NCI-H1417 treated with DMSO at 0.1 percent for 48 hours (cell line): ENCODE measurements at places on chromosomes 12 and 14.

DNA sequence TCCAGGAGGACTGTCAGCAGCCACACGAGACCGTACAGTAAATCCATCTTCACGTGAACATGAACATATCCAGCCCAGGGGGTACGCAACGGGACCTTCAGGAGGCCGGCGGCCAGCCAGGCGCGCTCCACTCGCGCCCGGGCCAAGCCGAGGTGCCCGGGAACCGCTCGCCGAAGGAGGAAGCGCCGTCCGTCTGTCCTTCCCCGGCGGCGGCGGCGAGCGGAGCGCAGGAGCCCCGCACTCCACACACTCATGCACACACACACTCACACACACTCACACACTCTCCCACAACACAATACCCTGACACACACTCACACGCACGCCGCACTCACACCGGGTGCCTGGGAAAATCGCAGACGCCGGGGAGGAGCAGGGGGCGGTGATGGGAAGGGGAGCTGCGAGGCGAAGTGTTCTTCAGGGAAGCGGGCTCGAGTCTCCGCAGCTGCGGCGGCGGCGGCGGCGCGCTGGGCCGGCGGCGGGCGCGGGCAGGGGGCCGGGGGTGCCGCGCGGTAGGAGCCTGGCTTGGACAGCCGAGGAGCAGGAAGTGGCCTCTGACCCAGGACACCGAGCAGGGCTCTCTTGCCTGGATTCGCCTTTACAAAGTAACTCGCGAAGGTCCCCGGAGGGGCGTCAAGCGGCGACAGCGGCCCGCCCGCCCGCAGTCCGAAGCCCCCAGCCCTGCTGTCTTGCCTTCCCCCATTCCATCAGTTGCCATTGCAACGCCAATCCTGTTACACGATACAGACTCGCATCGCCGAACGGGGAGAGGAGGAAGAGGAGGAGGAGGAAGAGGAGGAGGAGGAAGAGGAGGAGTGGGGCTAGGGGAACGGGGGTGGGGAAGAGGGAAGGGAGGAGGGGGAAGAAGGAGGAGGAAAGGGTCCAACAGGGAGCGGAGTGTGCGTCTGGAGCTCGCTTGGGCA lies 601 bp downstream of the MDGA2 start:
- peak; percentile 3 for DNase-seq

GRCh38 chr12:76274420-76275083 lies 73.7 kb downstream of the BBS10 start:
- no peak for DNase-seq

GRCh38 chr12:72277415-72277814 lies 5.2 kb downstream of the TRHDE start:
- no peak for DNase-seq

GRCh38 chr12:52802442-52802841 lies 6.5 kb upstream of the KRT3 start:
- DNase-seq: no peak

DNA sequence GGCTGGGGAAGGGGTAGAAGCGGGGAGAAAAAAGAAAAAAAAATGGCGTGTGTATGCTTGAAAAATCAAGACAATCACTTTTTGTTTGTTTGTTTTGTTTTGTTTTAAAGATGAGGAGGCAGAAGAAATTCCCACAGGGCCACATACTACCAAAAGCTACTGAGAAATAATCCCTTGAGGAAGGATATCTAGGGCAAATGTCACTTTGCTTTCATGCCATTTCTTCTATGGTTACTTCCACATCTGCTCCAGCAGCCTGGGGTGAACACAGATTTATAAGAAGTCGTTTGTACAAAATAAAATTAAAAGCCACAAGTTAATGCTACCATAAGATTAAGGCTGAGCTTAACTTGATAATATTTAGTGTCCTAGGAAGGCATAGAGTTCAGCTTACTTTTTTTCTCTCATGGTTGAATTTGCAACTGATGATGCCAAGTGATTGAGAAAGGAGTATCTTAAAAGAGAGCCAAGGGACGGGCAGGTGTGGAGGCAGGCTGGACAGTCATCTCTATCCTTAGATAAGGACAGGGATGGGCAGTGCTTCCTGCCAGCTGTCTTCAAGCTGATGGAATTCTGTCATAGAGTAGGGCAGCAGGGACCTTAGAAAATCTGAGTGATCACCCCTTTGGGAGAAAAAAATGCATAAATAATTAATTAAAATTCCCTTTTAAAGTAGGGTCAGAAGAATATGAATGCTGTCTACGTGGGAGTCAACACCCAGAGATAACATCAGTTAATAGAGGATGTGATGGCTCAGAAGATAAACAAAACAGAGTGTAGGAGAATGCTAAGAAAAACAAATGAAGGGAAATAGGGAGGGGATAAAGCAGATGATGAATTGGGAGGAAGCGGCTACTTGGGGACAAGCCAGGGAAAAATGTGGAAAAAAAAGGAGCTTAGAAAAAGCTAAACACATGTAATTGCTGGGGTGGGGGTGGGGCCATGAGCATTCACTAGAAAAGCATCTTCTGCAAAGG lies 57.1 kb downstream of the DYRK2 start:
- DNase-seq: no peak

- no peak for DNase-seq
Observed at GRCh38 chr12:64457032-64457431, 5.1 kb downstream of the TBK1 start.

- DNase-seq: no peak
Observed at GRCh38 chr12:76489737-76490136, 69.8 kb downstream of the OSBPL8 start.

GRCh38 chr12:52605542-52605941 lies 4.3 kb upstream of the KRT72 start:
- no peak for DNase-seq

DNA sequence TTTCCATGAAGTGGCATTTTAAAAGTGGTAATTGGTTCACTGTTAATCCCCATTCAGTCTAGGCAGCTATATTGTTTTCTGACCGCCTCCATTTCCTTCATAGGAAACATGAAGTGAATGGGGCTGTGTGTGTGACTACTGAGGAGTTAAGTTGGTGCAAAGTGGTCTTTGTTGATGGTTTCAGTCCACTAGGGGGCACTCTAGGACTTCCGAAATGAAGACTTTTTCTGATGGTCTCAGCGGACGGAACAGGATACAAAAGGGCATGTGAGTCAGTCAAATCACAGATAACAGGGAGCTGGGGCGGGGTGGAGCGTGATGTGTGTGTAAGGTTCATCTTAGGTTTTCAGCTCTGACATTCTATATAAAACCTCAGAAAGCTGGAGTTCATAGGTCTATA lies 240.1 kb upstream of the OR4E1 start:
- no peak for DNase-seq

- DNase-seq: no peak
Observed at GRCh38 chr12:94109160-94109559, 39.2 kb upstream of the PLXNC1 start.

DNA sequence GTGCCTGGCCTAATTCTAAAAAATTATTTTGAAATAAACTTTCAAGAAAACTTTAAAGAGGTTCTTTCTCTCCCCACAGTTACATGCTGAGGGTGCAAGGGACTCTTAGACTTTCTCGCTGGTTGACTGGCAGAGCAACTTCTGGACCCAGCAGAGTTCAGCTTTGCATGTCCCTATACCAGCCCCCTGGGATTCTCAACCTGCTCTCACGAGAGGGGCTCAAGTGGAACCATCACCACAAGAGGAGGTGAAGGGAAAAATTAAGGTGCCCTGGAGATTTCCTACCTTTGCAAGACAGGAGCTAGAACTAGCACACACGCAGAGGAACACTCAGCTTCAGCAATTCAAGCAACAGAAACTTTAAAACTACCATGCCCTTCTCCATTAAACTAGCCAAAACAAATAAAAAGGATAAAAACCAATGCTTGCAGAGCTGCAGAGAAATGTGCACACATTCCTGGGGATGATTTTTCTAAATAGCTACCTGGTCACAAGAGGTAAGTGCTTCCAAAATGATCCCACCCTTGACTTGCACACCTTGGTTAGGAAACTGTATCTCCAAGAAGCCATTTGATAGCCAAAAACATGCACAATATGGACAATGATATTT lies 2.5 kb downstream of the HVCN1 start:
- DNase-seq: no peak

- DNase-seq: no peak
Observed at GRCh38 chr12:112198120-112198733, 72.9 kb downstream of the TRAFD1 start.

DNA sequence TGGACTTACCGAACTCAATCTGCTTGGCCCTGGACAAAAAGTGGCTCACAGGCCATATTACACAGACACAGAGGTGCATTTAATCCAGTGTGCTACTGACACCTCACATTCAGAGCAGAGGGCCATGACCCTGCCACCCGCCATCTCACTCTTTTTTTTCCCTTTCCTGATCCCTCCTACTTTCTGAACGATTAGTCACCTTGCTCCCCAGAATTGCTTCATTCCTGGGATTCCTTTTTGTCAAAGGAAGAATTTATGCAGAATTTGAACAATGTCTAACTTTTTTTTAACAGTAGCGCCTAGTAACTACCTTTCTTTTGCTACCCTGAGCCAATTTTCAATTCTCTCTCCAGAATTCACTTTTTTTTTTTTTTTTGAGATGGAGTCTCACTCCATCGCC lies 4.6 kb downstream of the PKP2 start:
- DNase-seq: no peak

DNA sequence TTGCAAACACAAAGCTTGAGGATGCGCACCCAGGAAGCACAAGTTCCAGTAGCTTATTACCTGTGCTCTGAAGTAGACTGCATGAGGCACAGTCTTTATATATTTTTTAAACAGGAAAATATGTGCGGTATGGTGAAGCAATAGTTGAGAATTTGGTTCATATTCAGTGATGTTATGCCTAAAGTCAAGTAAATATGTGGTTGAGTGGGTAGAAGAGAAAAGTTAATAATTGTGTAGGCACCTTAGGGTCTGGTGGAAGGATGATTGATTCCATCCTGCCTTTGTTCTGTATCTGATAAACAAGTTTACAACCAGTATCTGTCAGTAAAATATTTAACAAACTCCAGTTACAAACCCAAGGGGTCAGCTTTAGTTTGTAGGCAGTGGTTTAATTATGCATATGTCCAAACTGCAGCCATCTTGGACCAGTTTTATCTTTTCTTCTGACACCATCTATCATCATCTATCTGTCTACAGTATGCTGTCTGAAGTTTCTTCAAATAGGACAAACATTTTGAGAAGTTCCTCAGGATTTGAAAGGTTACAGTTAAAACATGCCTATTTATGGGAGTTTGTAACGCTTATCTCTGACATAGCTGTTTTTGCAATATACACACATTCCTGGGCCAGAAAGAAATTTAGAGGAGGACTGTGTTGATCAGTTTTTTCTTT lies 10.8 kb downstream of the SINHCAF start:
- no peak for DNase-seq

GRCh38 chr12:115013236-115013981 lies 329.4 kb upstream of the TBX3 start:
- DNase-seq: no peak

GRCh38 chr12:113231235-113232088 lies 10.2 kb downstream of the TPCN1 start:
- DNase-seq: no peak

- DNase-seq: peak; percentile 38
Observed at GRCh38 chr12:82279536-82280058, 78.6 kb downstream of the CCDC59 start.

GRCh38 chr12:103924761-103925641 lies 5.2 kb upstream of the HSP90B1 start:
- DNase-seq: no peak

DNA sequence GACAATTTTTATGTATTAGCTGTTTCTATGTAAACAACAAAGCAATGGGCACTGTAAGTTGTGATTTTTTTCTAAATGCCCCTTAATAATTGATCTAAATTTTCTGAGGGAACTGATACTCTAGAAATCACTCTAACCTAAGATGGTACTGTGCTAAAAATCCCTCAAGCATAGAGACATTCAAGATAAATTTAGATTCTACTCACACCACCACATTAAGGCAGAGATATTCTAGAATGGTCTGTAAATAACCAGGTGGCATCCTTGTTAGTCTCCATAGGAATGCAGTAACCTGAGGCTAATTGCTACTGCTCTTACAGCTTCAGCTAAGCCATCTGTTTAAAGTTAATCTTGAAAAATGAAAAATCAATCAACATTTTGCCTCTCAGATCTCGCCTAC lies 87.3 kb downstream of the SLC41A2 start:
- no peak for DNase-seq

DNA sequence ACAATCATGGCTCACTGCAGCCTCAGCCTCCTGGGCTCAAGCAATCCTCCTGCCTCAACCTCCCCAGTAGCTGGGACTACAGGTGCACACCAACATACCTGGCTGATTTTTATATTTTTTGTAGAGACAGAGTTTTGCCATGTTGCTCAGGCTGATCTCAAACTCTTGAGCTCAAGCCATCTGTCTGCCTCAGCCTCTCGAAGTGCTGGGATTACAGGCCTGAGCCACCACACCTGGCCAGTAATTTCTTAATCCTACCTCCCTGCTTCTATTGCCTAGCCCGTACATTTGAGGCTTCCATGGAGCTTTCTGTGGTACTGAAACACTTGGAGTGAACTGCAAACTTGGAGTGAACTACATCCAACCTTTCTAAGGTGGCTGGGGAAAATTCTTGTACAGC lies 20.7 kb downstream of the SLC35E3 start:
- DNase-seq: no peak

- DNase-seq: no peak
Observed at GRCh38 chr12:81992461-81992860, 233.3 kb upstream of the PPFIA2 start.

DNA sequence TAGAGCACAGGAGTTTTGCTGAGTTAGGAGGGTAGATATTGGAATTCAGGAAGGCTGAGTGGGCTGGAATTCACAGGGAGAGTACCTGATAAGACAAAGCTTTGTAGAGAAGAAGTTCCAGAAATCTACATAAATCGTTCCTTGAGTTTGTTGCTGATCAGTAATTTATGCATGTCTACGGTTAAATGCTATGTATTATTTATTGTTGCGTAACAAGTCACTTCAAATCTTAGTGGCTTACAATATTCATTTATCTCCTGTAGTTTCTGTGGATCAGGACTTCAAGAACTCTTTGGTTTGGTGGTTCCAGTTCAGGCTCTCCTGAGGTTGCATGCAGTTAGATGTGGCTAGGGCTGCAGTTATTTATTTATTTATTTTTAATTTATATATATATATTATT lies 7.8 kb downstream of the PUS7L start:
- no peak for DNase-seq

DNA sequence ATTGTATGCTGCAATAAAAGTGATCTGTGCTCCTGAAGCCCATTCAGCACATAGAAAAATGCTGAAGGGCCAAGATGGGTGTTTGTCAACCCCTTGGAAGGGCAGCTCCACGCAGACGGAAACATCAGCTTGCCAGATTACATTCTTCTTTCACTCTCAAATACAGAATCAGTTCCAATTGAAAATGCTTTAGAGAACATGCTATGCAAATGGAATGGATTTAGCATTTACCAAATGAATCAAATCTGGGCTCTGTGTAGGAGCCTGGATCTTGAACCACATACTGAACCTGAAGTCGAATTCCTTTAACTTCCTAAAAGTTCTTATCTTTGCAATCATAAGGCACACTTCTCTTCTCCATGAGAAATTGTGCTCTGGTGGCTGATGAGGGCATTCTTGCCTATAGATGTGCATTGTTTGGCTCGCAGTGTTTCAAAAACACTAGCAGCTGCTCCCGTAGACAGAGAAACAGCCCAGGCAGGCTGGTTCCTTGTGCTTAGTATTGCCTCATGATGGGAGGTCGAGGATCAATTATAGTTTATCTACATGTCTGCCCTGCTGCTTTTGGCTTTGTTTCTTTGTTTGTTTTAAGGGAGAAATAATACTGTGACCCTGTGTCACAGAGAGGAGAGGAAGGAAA lies 489.8 kb upstream of the FLRT2 start:
- DNase-seq: no peak

GRCh38 chr12:76189851-76190250 lies 105.4 kb upstream of the NAP1L1 start:
- no peak for DNase-seq

- DNase-seq: no peak
Observed at GRCh38 chr14:68551045-68551683, 241.7 kb downstream of the ZFP36L1 start.
